ENCODE measurements at places on chromosomes 6 and 20.

DNA sequence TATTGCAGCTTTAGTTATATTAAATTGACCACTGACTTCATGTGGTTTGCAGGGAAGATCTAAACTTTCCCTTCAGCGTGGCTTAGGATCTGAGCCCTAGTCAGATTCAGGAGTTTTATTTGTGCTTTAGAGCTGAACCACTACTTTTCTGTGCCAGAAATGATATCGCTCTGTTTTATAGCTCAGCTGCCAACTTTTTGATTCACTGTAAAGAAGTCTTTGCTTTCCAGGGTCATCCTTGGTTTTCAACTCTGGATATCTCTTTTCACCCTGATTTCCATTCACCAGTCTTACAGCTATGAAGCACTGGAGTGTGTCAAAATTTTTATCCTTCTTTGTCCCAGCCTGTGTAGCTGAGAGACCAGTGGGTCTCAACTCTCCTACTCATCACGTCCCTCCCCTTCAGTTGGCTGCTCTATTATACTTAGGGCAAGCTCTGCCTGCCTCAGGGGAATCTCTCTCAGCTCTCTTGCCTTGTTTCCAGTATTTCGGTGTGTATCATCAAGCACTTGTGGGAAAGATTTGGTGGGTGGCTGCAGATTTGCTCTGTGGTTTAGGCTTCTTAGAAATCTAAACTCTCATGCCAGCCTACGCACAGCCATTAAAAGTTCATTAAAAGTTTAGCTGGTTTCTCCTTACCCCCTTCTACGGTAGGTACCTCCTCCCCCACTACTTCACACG, 425.5 kb downstream of the TENT5A start:
- no peak for DNase-seq
- no peak overlapping the region for H3K4me3 ChIP-seq
- no peaks in the 10 kb centered on the region for H3K36me3 ChIP-seq
- H3K4me1 ChIP-seq, result no peaks in the 10 kb centered on the region
- no peak overlapping the region for H3K27ac ChIP-seq

DNA sequence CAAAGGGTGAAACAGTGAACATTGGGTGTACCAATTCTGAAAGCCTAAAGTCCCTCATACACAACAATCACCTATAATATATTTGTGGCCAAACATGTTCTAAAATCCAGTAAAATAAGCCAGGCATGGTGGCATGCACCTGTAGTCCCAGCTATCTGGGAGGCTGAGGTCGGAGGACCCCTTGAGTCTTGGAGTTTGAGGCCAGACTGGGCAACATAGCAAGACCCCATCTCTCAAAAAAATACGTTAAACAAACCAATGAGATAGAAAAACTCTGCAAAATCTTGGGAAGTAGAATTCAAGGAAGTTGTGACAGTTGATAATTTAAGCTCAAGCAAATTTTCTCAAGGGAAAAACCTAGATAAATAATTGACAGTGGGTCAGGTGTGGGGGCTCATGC, 92.6 kb downstream of the CAP2 start:
- no peaks in the 10 kb centered on the region for H3K27me3 ChIP-seq
- H3K36me3 ChIP-seq, result peaks cover 18% of the 10 kb centered on the region
- peaks cover 39% of the 10 kb centered on the region for H3K4me1 ChIP-seq
- DNase-seq, result no peak

GRCh38 chr6:56746767-56747504, 104.2 kb upstream of the DST start:
- H3K4me1 ChIP-seq, result peaks cover 33% of the 10 kb centered on the region
- DNase-seq, result no peak
- no peak overlapping the region for H3K4me3 ChIP-seq
- peak overlapping the region; percentile 66 for H3K27ac ChIP-seq
- no peaks in the 10 kb centered on the region for H3K27me3 ChIP-seq

- H3K4me1 ChIP-seq, result peaks cover 16% of the 10 kb centered on the region
- H3K36me3 ChIP-seq, result peaks cover 67% of the 10 kb centered on the region
- no peak overlapping the region for H3K27ac ChIP-seq
- H3K4me3 ChIP-seq, result no peak overlapping the region
- DNase-seq, result no peak
These were observed 42.2 kb downstream of the RANBP9 start for GRCh38 chr6:13669476-13669875.

DNA sequence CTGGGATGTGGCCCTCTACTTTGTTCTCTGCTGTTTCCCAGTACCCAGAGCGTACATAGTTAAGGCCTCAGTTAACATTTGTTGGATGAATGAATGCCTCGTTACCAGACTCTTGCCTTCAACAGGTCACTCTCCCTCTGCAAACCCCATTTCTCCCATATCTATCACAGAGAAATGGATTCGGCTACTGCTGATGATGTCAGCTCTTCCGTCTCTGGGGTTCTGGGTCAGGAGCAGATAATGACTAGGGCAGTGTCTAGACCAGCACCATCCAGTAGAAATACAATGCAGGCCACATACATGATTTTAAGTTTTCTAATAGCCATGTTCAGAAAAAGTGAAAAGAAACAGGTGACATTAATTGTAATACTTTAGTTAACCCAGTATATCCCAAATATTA, 47.9 kb downstream of the TOX2 start:
- DNase-seq, result no peak
- H3K27ac ChIP-seq, result no peak overlapping the region
- H3K27me3 ChIP-seq, result peaks cover 7% of the 10 kb centered on the region
- peaks cover 13% of the 10 kb centered on the region for H3K4me1 ChIP-seq

DNA sequence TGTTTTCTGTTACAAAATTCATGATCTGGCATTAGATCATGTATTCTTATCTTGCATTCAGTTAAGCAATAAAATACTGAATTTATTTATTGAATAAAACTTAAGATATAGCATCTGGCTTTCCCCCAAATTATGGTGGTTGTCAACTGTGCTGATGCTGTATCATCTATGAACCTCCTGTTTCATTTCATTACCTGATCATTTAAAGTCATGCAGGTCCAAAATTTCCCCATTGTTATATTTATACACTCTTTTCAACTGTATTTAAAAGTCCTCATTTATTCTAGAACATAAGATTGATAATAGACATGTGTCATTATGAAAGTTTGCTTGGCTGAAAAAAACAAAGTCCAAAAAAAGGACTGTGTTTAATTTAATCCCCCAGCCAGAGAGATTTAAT, 627.4 kb upstream of the ADGRB3 start:
- no peaks in the 10 kb centered on the region for H3K4me1 ChIP-seq
- no peaks in the 10 kb centered on the region for H3K27me3 ChIP-seq
- DNase-seq, result no peak

DNA sequence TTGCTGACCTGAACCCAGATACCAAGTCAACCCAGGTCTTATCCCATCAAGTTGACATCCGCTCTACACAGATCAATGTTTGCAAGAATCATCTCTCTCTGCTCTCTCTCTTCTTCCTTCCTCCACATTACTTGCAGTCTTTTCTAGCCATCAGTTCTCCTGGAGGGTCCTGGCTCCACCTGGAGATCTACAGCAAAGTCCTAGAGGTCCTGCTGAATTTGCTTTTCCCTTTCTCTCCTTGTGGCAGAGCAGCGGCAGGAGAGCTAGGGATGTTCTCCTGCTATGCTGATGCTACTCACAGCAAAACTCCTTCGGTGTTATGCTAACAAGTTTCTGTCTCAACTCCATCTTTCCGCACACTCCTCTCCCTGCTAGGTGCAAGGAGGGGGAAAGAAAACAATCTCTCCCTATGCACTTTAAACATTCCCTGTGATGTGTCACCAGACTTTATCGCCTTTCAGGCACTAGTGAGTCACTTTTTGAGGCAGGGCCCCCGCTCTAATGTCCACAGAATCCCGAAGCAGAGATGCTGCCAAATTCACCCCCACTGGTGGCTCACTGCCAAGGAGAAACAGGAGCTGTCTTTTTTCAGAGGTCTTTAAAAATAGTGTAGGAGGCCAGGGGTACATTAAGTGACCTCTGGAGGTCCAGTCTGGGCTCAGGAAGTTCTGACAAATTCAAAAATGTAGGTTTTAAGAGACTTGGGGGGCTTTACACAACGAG, 62.6 kb downstream of the FAM50B start:
- H3K36me3 ChIP-seq, result no peaks in the 10 kb centered on the region
- no peak overlapping the region for H3K4me3 ChIP-seq
- DNase-seq, result no peak

DNA sequence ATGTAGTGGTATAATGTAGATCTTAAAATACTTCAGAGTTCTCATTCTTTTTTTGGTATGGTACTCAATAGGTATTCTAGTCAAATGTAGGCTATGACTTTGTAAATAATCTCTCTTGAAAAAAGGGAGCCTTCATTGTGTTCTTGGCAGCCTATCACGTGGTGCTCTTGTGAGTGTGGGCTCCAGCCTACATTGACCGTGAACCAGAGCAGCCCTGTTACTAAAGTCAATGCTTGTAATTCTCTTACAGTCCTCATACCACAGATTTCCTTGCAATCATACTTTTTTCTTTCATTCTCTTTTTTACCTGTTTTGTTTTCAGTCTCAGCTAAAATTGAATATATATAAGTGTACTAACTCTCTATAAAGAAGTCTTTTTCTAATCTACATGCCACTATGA, 31.1 kb downstream of the ARID1B start:
- no peak overlapping the region for H3K4me3 ChIP-seq
- DNase-seq, result no peak
- H3K4me1 ChIP-seq, result peaks cover 40% of the 10 kb centered on the region
- H3K36me3 ChIP-seq, result peaks cover 36% of the 10 kb centered on the region
- H3K27me3 ChIP-seq, result no peaks in the 10 kb centered on the region

GRCh38 chr6:27630727-27631608, 158.1 kb upstream of the ZNF184 start:
- H3K27me3 ChIP-seq, result peaks cover 39% of the 10 kb centered on the region
- peaks cover 7% of the 10 kb centered on the region for H3K4me1 ChIP-seq
- peak overlapping the region; percentile 91 for H3K4me3 ChIP-seq
- peak overlapping the region; percentile 96 for H3K27ac ChIP-seq
- H3K36me3 ChIP-seq, result no peaks in the 10 kb centered on the region

DNA sequence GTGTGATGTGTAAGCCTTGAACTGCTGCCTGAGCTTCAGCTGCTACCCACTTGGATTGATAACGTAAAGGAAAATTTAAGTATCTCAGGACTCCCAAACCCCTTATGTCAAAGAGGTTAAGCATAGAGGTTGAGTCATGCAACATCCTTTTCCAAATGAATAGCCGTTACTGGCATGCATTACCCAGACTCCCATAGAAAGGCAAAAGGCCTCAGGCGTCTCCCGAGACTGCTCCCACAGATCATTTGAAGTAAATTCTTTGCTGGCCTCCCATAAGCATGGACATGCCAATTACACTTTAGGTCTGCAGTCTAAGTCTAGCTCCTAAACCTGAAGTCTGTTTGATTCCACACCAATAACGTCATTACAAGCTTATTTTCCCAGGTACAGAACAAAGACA, 14.7 kb downstream of the IPCEF1 start:
- H3K4me1 ChIP-seq, result peaks cover 21% of the 10 kb centered on the region
- H3K27me3 ChIP-seq, result peaks cover 4% of the 10 kb centered on the region
- DNase-seq, result no peak
- H3K4me3 ChIP-seq, result no peak overlapping the region

- no peak overlapping the region for H3K4me3 ChIP-seq
- peaks cover 2% of the 10 kb centered on the region for H3K27me3 ChIP-seq
- no peaks in the 10 kb centered on the region for H3K4me1 ChIP-seq
- no peak overlapping the region for H3K27ac ChIP-seq
These were observed 81.0 kb upstream of the SNX9 start for GRCh38 chr6:157741948-157742556.

DNA sequence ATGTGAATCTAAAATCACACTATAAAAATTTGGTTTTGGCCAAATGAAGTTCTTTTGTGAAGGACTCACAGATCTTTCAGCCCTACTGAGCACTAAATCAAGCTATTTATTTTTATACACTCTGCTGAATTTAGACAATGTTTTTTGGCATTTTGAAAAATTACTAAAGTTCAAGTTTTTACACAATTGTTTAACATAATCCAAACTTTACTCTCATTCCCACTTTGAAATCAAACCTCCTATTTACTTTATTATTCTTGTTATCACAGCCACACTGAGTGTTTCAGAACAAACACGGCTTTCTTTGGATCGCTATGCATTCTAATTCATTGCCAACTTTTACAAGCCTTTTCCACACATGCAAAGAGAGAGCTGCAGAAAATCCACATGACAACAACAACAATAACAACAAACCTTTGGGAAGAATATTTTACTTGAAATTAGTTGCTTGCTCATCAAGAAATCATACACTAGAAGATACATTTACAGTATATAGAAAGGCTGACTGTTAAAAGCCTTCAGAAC, 49.1 kb upstream of the TMEM30A start:
- no peak overlapping the region for H3K27ac ChIP-seq
- DNase-seq, result no peak
- no peak overlapping the region for H3K4me3 ChIP-seq
- peaks cover 6% of the 10 kb centered on the region for H3K27me3 ChIP-seq
- H3K4me1 ChIP-seq, result peaks cover 19% of the 10 kb centered on the region

- H3K4me3 ChIP-seq, result peak overlapping the region; percentile 79
- no peak overlapping the region for H3K27ac ChIP-seq
- H3K36me3 ChIP-seq, result no peaks in the 10 kb centered on the region
- H3K27me3 ChIP-seq, result peaks cover 94% of the 10 kb centered on the region
These were observed 6.2 kb downstream of the LINC00237 start for GRCh38 chr20:21099751-21100577.

GRCh38 chr20:19735446-19735845, 22.6 kb upstream of the RIN2 start:
- DNase-seq, result no peak
- no peak overlapping the region for H3K4me3 ChIP-seq
- peaks cover 53% of the 10 kb centered on the region for H3K4me1 ChIP-seq
- H3K27ac ChIP-seq, result peak overlapping the region; percentile 10
- no peaks in the 10 kb centered on the region for H3K36me3 ChIP-seq

DNA sequence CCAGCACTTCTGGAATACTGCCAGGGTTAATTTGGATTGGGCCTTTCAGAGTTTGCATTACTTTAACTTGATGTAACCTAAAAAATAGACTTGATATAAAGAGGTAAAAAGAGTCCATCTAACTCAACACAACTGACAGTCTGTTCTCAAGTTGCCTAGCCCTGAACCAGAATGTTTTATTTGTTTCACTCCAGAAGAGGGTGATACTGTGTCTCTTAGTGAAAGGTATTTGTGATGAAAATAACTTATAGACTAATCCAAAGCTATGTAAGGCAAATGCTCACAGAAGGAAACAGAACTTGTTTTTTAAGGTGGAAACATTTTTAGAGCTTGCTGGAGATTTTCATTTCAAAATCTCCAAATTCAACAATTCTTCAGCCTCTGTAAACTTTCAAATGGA, 469.1 kb upstream of the RUNX2 start:
- H3K4me1 ChIP-seq, result peaks cover 6% of the 10 kb centered on the region
- DNase-seq, result no peak
- no peak overlapping the region for H3K4me3 ChIP-seq

DNA sequence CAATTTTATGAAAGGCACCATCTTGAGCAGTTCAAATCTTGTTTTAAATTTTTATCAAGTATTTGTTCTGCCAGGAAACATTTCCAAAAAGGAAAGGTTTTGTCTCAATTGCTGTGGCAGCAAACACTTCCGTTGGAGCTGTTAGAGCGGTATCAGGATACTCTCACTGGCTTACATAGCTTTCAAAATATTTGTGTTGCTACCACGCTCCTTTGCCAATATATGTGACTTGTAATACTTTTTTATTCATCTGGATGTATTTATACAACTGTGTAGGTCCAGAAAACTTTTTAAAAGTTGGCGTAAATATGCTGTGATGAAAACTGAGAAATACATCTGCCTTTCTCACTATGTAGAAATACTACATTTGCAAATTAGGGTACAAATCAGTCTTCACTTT, 37.8 kb upstream of the NHSL1 start:
- H3K4me1 ChIP-seq, result peaks cover 17% of the 10 kb centered on the region
- peaks cover 3% of the 10 kb centered on the region for H3K27me3 ChIP-seq
- H3K4me3 ChIP-seq, result no peak overlapping the region
- H3K36me3 ChIP-seq, result peaks cover 12% of the 10 kb centered on the region
- no peak overlapping the region for H3K27ac ChIP-seq

- H3K4me3 ChIP-seq, result no peak overlapping the region
- no peak for DNase-seq
- peaks cover 23% of the 10 kb centered on the region for H3K36me3 ChIP-seq
- peaks cover 64% of the 10 kb centered on the region for H3K4me1 ChIP-seq
- peak overlapping the region; percentile 77 for H3K27ac ChIP-seq
These were observed 41.2 kb downstream of the TRAF3IP2 start for GRCh38 chr6:111564482-111564945.

Data from nephron progenitor cell (in vitro differentiated cells).